Heart left ventricle (tissue), 16 donors: ENCODE measurements at places on chromosomes 11 and 22. TPM values are rescaled to one million over a fixed set of nuclear protein-coding genes. Genes with fewer than 3 reads are reported as not detected.

Gene E2F8
- total RNA-seq, result 2.4 TPM

Gene CRY2
- total RNA-seq, result 94.0 TPM

Gene NCAM1
- 418 TPM for total RNA-seq

Gene TRPM5
- total RNA-seq, result not detected

Gene PDE2A
- 44.6 TPM for total RNA-seq

Gene DGAT2
- total RNA-seq, result 4.4 TPM

Gene GRAP2
- total RNA-seq, result 3.1 TPM

Gene PGA5
- 2.2 TPM for total RNA-seq

Gene OR8B12
- not detected for total RNA-seq

Gene DDTL
- 1.4 TPM for total RNA-seq

Gene ANO9
- not detected for total RNA-seq

Gene APLNR
- total RNA-seq, result 5.7 TPM
